ENCODE measurements at places on chromosomes 4 and X. TPM values are rescaled to one million over a fixed set of nuclear protein-coding genes. Genes with fewer than 3 reads are reported as not detected.

DNA sequence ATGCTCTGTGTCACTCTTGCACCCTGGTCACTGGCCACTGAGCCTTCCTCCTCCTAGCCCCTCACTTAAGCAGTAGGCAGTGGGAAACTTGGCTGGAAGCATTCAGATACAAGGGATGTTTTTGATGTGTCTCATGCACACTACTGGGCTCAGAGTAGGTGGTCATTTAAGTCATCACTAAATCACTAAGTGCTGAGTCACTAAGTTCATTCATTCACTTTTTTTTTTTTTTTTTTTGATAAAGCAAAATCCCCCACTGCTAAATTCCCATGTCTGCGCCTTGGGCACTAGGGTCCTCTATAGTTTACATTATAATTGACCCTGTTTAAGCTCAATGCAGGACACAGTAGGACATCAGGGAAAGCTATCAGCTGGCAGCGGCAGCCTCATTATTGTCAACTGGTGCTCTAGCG, 182.4 kb upstream of the MBNL3 start:
- H3K27me3 ChIP-seq: no peaks in the 10 kb centered on the region
- H3K27ac ChIP-seq: no peak overlapping the region
- no peak for DNase-seq
- no peaks in the 10 kb centered on the region for H3K4me1 ChIP-seq
- no peaks in the 10 kb centered on the region for H3K36me3 ChIP-seq

- H3K27ac ChIP-seq: no peak overlapping the region
- peaks cover 17% of the 10 kb centered on the region for H3K4me1 ChIP-seq
- no peaks in the 10 kb centered on the region for H3K36me3 ChIP-seq
- DNase-seq: no peak
- no peak overlapping the region for H3K4me3 ChIP-seq
Measured at GRCh38 chr4:30847167-30847566, 127.0 kb downstream of the PCDH7 start.

DNA sequence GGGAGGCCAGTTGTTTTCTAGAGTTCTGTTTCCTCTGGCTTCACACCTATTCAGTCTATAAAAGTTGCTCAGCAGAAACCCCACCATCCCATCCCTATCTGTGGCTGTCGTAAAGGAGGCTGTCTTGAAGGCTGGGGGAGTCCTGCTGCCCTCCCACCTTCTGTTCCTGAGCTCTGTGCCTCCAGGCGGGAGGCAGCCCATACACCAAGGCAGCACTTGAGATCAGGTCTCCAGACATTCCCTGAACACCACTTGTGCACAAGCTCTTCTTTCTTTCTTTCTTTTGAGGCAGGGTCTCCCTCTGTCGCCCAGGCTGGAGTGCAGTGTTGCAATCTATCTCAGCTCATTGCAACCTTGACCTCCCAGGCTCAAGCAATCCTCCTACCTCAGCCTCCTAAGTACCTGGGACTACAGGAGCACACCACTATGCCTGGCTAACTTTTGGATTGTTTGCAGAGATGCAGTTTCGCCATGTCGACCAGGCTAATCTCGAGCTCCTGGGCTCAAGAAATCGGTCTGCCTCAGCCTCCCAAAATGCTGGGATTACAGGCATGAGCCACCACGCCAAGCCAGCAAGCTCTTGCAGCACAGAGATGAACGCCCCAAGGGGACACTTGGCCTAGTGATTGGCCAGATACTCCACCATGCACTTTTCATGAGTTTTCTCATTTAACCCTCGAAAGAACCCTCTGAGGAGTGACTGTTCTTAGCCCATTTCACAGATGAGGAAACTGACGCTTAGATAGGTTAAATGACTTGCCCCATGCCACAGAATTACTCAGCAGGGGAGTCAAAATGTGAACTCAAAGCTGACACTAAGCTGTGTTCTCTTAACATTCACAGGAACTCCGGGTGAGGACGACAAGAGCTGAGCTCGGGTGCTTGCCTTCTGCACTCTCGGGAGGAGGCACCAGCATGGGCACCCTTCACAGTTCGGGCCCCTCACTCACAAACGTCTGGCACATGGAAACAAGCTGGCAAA, 55.8 kb upstream of the ENPP6 start:
- H3K27me3 ChIP-seq: no peaks in the 10 kb centered on the region
- H3K4me1 ChIP-seq: peaks cover 3% of the 10 kb centered on the region
- no peak overlapping the region for H3K4me3 ChIP-seq
- H3K36me3 ChIP-seq: no peaks in the 10 kb centered on the region
- H3K27ac ChIP-seq: no peak overlapping the region

DNA sequence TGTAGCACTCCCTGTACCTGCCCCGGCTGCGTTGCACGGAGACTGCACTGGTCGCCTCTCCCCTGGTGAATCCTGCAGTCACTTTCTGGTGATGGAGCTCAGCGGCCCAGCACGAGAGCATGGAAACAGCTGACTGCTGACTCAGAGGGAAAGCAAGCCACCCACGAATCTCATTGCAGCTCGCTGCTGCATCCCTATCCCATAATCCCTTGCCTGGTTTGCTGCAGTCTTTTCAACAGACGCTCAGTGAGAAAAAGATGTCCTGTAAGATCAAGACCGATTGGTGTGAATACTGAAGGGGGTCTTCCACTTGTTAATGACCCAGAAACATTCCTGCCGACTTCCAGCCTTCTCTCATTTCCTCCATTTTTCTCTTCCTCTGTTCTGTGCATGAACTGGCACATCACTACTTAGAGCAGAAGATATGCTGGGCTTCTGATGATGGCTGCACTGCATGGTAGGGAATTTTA, 52.9 kb downstream of the TRIM2 start:
- H3K36me3 ChIP-seq: no peaks in the 10 kb centered on the region
- no peak overlapping the region for H3K27ac ChIP-seq
- no peak overlapping the region for H3K4me3 ChIP-seq

- no peaks in the 10 kb centered on the region for H3K36me3 ChIP-seq
- H3K27me3 ChIP-seq: no peaks in the 10 kb centered on the region
- H3K4me1 ChIP-seq: peaks cover 99% of the 10 kb centered on the region
- peak; percentile 61 for DNase-seq
- H3K27ac ChIP-seq: peak overlapping the region; percentile 91
- peak overlapping the region; percentile 14 for H3K4me3 ChIP-seq
Measured at GRCh38 chrX:2705046-2705832, 14.1 kb downstream of the CD99 start.

TNIP3 gene
- not detected for total RNA-seq

Data from left ventricle myocardium inferior (tissue), 1 donor.